ENCODE measurements at places on chromosomes 3 and 15. TPM values are rescaled to one million over a fixed set of nuclear protein-coding genes. Genes with fewer than 3 reads are reported as not detected.

NMNAT3 gene
- 1.3 TPM for total RNA-seq

GASK1A gene
- 5.3 TPM for total RNA-seq

CD80 gene
- total RNA-seq = not detected

SLC22A14 gene
- not detected for total RNA-seq

SPESP1 gene
- total RNA-seq = not detected

LRRN1 gene
- total RNA-seq = 269 TPM

CLDN16 gene
- not detected for total RNA-seq

OIP5 gene
- total RNA-seq = 30.9 TPM

RPL35A gene
- 1,572 TPM for total RNA-seq

TMEM212 gene
- not detected for total RNA-seq

CELF6 gene
- 0.13 TPM for total RNA-seq

MORC1 gene
- not detected for total RNA-seq

ANKRD34C gene
- not detected for total RNA-seq

ITPR1 gene
- total RNA-seq = 4.2 TPM

SOX14 gene
- 0.57 TPM for total RNA-seq

GRCh38 chr3:55531321-55531720, 44.2 kb upstream of the WNT5A start:
- DNase-seq = no peak

GRCh38 chr15:79192462-79193036, 90.0 kb upstream of the ANKRD34C start:
- DNase-seq = no peak

GRCh38 chr15:56076640-56077039, 83.2 kb upstream of the NEDD4 start:
- DNase-seq = no peak

- DNase-seq = no peak
Measured at GRCh38 chr15:42863572-42864239, 56.9 kb downstream of the TTBK2 start.

GRCh38 chr3:124694486-124694885, 35.8 kb upstream of the UMPS start:
- DNase-seq = no peak

DNA sequence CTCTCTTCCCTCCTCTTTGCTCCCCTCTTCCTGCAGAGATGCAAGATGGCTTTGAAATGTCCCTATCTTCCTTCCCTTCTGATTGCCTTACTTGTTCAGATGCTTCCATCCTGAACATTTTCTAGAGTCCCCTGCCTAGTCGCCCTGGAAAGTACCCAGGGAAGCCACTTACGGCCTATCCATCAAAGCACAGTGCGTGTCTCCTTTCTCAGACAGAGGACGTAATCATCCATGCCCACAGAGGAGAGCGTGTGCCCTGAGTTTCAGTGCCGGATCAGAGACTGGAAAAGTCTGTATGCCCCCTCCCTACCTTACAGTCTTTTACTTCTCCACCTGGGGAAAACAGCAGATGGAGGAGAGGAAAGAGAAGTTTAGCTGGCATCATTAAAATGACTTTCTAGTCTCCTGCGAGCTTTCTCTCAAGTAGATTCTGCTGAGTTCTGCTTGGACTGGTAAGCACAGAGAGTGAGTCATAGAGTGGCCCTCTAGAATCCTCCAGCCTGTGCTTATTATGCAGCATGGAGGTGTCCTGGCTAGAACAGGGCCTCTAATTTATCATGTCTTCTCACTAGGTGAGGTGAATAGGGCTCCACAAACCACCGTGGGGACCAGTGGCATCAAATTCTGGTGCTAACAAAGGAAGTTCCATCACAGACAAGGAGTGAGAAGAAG, 114.6 kb downstream of the SLCO3A1 start:
- no peak for DNase-seq

DNA sequence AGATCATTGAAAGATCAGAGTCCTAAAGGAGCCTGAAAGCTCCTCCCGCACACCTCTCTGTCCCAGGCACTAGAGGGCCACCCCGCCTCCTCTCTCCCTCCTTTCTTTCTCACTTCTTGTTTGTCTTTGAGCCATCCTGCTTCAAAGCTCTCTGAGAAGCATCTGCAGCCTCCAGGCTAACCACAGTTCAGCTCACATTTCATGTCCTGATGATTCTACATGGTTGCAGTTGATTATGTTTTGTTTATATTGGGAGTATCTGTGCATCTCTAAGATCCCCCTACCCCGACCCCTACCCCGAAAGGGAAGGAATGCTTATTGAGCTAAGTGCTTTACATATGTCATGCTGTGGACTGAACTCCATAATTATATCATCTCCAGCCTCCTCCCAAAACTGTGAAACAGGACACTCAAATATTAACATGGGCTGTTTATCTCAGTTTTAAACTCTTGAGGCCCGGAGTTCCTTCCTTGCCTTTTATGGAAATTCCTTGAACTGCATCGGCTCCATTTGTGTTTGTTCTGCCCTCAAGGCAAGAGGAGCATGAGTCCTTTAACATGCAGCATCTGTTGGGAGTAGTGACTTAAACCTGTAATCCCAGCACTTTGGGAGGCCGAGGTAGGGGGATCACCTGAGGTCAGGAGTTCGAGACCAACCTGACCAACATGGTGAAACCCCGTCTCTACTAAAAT, 30.9 kb downstream of the MGLL start:
- DNase-seq = peak; percentile 62

DNA sequence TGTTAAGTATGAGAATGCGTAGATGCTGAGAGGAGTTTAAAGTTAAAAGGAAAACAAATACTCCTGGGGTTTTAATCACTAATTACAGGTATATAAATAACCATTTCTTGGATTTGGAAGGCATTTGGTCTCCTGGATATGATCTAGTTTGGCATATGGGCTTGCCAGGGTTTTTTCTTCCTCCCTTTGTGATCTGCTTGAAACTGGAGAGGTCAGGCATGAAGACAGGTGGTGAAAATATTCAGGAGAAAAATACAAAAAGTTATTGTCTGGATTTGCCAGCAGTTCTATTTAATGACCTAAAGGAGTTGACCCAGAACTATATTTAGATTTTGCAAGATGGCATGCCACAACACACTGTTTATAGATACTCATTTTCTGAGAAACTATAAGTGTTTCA, 136.3 kb downstream of the DIPK2A start:
- no peak for DNase-seq

DNA sequence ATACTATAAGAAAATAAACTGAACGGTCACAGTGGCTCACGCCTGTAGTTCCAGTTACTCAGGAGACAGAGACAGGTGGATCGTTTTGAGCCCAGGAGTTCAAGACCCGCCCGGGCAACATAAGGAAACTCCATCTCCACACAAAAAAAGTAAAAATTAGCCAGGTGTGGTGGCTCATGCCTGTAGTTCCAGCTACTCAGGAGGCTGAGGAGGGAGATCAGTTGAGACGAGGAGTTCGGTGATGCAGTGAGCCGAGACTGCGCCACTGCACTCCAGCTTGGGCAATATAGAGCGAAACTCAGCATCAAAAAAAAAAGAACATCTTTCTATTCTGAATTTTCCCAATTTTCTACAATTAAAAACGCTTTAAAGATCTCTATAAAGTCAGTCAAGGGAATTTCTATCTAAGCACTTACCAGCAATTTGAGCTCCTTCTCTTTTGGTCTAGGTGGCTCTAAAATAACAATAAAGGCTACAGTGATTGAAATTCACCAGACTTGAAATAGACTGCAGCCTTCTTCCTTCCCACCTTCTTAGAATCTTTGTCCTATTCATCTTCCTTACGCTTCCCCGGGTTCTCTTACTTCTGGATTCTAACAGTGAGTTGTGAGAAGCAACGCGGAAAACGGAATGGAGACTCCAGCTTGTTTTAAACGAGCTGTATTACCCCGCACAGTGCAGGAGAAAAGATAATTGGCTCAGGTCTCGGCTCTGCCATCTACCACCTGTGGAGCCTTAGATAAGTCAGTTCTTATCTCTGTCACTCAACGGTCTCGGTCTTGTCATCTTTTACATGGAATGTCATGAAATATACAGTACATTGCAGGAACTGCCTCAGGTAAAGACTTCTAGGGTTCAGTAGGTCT, 812 bp upstream of the SEC62 start:
- DNase-seq = no peak

GRCh38 chr15:89136818-89137772, 48.8 kb downstream of the ABHD2 start:
- DNase-seq = no peak

DNA sequence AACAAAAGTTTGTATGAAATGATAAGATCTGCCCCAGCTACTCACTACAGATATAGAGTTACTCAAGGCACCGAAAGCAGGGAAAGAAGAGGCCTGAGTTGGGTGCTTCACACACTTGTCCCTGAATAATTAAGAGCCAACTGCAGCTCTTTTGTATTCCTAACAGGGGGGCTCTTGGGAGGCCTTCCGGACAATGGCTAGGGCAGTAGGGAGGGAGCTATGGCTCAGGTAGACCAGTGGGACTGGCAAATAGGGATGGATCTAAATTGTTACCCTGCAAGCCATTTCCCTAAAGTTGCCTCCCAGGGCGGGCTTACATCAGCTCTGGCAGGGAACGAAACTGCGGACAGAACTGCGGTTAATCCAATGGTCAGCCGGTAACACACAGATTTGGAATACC, 6.2 kb downstream of the SEMA5B start:
- peak; percentile 42 for DNase-seq

DNA sequence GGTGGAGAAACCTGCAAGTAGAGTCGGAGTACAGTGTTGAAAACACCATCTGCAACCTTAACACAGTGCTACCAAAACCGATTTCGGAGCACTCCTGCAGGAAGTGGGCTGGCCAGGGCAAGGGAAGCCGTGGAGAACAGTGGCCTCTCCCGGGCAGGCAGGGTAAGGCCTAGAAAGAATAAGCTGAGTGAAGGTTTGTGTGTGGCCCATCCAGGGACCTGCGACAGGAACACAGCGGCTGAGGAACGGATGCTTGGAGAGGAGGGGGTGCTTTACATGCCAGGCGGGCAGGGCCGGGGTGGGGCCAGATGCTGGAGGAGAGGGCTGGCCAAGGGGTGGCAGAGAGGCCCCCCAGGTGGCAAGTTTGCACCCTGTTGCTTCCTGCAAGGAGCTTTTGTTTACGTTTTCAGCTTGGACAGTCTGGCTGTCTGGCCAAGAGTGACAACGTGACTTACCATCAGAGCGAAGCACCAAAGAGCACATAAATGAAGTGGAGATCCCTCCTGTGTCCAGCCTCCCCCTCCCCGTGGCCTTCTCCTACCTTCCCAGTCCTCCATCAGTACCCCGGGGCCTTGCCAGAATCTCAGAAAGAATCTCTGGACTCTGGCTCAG, 156.5 kb downstream of the PGPEP1L start:
- DNase-seq = peak; percentile 84

GRCh38 chr3:153901152-153901551, 220.0 kb upstream of the ARHGEF26 start:
- DNase-seq = no peak

GRCh38 chr3:99776516-99777209, 41.0 kb upstream of the CMSS1 start:
- no peak for DNase-seq

- DNase-seq = no peak
Measured at GRCh38 chr3:184952671-184953070, 140.7 kb downstream of the VPS8 start.

- no peak for DNase-seq
Measured at GRCh38 chr3:187132666-187133065, 6.6 kb downstream of the RPL39L start.

DNA sequence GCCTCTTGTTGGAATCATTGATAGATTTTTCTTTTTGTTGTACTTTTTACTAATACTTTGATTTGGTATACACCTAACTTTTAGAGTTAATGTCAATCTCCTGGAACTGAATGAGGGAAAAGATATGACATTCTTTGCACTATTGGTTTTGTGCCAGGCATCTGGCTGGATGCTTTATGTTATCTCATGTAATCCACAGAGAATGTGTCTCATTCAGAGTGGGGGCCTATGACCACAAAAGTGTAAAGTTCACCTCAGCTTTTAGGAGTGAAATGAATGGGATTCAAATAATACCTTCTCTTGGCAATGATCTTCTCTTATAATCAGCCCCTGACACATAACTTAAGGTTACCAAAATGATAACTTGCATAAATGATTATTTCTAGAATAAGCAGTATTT, 329.1 kb upstream of the ROPN1 start:
- DNase-seq = no peak

DNA sequence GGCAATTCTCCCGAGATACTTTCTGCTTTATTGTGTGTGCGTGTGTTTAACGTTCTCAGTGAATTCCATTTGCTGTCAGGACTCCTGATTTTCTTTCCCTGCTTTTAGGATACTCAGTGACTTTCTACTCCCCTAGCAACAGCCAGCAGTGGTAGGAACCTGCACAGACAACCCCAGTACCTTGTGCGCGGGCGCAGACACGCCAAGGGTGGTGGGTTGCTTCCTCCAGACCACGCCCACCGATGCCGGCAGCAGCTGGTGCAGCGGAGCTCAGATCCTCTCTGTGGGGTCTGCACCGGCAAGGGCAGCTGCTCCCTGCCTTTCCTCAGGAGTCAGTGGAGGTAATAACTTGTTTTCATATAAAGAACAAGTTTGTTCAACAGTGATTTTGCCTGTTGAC, 225.1 kb upstream of the NDN start:
- peak; percentile 77 for DNase-seq

- DNase-seq = no peak
Measured at GRCh38 chr3:171811295-171811912, 1.1 kb upstream of the PLD1 start.

DNA sequence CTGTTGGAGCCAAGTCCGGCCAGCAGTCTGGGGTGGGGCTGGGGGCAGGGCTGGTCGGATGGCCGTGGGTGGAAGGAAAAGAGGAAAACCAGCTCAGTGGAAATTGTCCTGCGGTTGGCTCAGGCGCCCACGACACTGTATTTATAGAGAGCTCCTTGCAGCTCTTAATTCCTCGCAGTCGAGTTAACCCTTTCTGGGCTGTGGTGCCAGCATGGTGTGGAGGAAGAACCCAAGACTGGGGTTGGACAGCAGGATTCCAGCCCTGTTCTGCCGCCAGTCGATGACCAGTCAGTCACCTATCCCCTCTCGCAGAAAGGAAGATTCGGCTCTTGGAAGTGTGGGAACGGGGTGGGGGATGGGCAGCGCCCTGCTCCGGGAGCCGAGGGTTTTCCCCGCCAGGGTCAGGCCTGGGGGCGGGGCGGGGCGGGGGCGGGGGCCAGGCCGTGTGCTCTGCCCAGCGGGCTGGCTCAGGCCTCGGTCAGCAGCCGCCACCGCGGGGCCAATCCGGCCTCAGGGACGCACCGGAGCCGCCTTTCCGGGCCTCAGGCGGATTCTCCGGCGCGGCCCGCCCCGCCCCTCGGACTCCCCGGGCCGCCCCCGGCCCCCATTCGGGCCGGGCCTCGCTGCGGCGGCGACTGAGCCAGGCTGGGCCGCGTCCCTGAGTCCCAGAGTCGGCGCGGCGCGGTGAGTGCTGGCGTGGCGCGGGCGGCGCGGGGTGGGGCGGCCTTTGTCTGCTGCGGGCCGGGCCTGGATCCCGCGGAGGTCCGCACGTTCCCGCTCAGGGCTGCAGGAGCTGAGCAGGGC, at the start of gene CD276:
CD276 (plus strand) TSS at position 607 of the 804 bp plus-strand sequence. CDS start 15,257 bp downstream, outside the sequence.
- DNase-seq = peak; percentile 82

DNA sequence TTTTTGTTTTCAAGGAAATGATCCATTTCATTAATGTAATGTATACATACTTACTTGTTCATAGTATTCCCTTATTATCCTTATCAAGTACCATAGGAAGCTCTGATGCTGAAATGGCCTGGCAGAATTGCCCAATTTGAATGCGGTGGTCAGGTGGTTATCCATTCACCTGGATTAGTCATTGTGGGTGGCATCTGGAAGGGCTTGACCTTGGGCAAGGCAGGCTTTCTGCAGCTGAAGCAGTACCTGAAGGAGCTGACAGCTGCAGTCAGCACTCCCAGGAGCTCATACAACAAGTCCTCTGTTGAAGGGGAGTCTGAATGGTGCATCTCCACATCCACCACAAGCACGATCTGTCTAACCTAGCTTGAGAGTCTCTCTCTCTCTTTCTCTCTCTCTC, 12.2 kb upstream of the IQCF5 start:
- DNase-seq = no peak
